Vagina (tissue), 2 donors: ENCODE measurements at places on chromosomes 5 and 9. TPM values are rescaled to one million over a fixed set of nuclear protein-coding genes. Genes with fewer than 3 reads are reported as not detected.

CDKN2A gene
- total RNA-seq, result 25.8 TPM

- no peaks in the 10 kb centered on the region for H3K4me1 ChIP-seq
- H3K27ac ChIP-seq, result peak overlapping the region; percentile 4
- H3K27me3 ChIP-seq, result no peaks in the 10 kb centered on the region
These were observed 101.6 kb upstream of the SPRY4 start for GRCh38 chr5:142426129-142427014.

- DNase-seq, result no peak
- H3K36me3 ChIP-seq, result no peaks in the 10 kb centered on the region
- H3K27ac ChIP-seq, result no peak overlapping the region
- H3K4me1 ChIP-seq, result no peaks in the 10 kb centered on the region
These were observed 1351.9 kb upstream of the C9orf72 start for GRCh38 chr9:28925157-28925556.

ABCA1 gene
- 30.7 TPM for total RNA-seq

DNA sequence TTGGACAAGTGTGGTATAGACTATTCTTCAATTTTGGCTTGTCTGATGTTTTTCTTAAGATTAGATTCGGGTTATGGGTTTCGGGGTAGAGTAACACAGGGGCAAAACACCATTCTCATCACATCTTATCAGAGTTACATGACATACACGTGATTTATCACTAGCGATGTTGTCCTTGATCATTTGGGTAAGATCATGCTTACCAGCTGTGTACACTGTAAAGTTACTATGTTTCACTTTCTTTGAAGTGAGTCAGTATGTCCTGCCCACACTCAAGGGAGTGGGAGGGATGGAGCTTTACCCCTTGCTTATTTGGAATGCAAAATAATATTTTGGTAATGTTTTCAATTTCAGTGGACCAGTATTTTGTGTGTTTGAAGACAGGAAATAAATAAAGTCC, 101.8 kb upstream of the TAF11L2 start:
- H3K36me3 ChIP-seq, result no peaks in the 10 kb centered on the region
- no peaks in the 10 kb centered on the region for H3K27me3 ChIP-seq
- no peak overlapping the region for H3K27ac ChIP-seq
- no peak for DNase-seq
- no peak overlapping the region for H3K4me3 ChIP-seq
- H3K4me1 ChIP-seq, result peaks cover 6% of the 10 kb centered on the region

DNA sequence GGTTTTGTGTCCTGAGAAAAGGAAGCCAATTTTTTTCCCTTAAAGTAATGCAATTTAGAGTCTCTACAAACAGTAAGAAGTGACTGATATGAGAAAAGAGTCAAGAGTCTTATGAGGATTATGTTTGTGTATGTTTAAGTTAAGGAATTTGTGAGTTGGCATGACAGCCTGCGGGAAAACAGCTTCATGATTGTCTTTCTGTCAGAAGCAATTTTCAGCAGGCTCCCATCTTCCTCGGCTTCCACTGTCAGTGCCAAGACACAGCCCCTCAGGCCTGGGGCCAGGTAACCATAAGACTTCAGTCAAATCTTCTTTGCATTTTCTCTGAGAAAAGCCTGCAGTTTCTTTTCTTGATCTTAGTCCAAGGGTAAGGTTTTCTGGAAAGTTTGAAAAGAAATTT, 17.0 kb upstream of the SELENOP start:
- no peaks in the 10 kb centered on the region for H3K27me3 ChIP-seq
- DNase-seq, result no peak
- no peak overlapping the region for H3K4me3 ChIP-seq
- H3K27ac ChIP-seq, result no peak overlapping the region
- H3K4me1 ChIP-seq, result no peaks in the 10 kb centered on the region

ANKRD31 gene
- total RNA-seq, result 1.2 TPM

DNA sequence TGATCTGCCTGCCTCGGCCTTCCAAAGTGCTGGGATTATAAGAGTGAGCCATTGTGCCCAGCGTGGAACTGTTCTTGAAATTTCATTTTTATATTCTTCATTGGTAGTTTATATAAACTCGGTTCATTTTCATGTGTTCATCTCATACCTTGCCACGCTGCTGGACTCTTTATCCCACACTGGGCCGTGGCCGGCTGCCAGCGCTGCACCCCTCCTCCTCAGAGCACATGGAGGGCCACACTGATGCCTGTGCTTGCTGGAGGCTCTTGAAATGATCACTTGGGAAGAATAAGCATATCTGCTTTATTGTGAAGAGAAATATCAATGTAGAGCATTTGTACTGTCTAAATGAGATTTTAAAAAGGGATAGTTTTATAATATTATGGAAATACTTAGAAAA, 69.5 kb downstream of the EHMT1 start:
- H3K36me3 ChIP-seq, result no peaks in the 10 kb centered on the region
- H3K4me3 ChIP-seq, result no peak overlapping the region
- no peak overlapping the region for H3K27ac ChIP-seq
- peaks cover 54% of the 10 kb centered on the region for H3K4me1 ChIP-seq
- no peaks in the 10 kb centered on the region for H3K27me3 ChIP-seq
- DNase-seq, result no peak

ADRA1B gene
- 0.74 TPM for total RNA-seq

GRCh38 chr5:103466495-103466894, 96.1 kb downstream of the NUDT12 start:
- no peaks in the 10 kb centered on the region for H3K4me1 ChIP-seq
- no peaks in the 10 kb centered on the region for H3K36me3 ChIP-seq
- no peak overlapping the region for H3K27ac ChIP-seq
- no peaks in the 10 kb centered on the region for H3K27me3 ChIP-seq

DNA sequence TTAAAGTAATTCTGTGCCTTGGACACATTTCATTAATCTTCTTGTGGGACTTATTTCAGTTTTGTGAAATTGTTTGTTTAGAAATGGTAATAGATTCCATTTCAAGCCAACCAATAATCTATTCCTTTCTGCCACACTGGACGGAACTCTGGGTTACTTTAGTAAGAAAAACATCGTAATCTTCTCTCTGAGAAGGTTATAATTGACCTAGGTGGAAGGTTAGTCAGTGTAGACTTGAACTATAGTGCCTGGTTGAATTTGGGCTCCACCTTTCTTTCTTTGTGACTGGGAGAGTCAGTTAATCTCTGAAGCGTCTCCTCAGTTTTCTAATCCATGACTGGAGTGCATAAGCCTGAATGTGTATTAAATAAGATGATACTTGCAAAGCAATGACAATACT, 89.7 kb upstream of the PRLR start:
- H3K27me3 ChIP-seq, result no peaks in the 10 kb centered on the region
- no peak overlapping the region for H3K4me3 ChIP-seq
- DNase-seq, result no peak
- H3K4me1 ChIP-seq, result peaks cover 13% of the 10 kb centered on the region
- no peaks in the 10 kb centered on the region for H3K36me3 ChIP-seq
- H3K27ac ChIP-seq, result no peak overlapping the region

SCGB3A2 gene
- total RNA-seq, result not detected

GRCh38 chr9:14783358-14783757, 60.8 kb upstream of the CER1 start:
- no peak overlapping the region for H3K4me3 ChIP-seq
- DNase-seq, result no peak
- H3K27ac ChIP-seq, result no peak overlapping the region
- H3K4me1 ChIP-seq, result no peaks in the 10 kb centered on the region
- H3K36me3 ChIP-seq, result no peaks in the 10 kb centered on the region
- no peaks in the 10 kb centered on the region for H3K27me3 ChIP-seq

DNA sequence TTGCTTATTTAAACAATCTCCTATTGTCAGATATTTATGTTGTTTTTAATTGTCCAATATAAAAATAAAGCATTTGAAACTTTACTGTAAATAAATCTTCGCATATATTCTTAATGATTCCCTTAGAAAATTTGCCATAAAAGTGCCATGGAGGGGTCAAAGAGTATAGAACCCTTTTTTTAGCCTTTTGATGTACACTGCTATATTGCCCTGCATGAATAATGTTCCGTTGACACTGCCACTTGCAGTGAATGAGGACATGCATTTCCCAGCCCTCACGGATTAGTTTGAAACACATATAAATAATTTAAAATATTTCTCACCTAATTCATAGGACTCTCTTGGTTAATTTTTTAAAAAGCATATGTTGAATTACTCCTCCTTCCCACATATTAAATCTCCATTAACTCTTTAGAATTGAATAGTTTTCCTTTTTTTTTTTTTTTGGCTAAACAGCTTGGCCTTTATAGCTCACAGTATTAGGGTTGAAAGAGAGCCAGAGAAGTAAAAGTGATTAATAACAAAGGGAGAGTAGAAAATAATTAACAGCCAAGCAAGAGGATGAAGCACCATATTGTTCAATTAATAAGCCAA, 129.8 kb upstream of the SGCD start:
- no peaks in the 10 kb centered on the region for H3K27me3 ChIP-seq
- H3K36me3 ChIP-seq, result no peaks in the 10 kb centered on the region
- H3K27ac ChIP-seq, result no peak overlapping the region
- H3K4me3 ChIP-seq, result no peak overlapping the region
- H3K4me1 ChIP-seq, result no peaks in the 10 kb centered on the region

GRCh38 chr5:14895301-14895700, 23.7 kb upstream of the ANKH start:
- H3K4me3 ChIP-seq, result no peak overlapping the region
- no peaks in the 10 kb centered on the region for H3K36me3 ChIP-seq
- DNase-seq, result no peak
- H3K27me3 ChIP-seq, result no peaks in the 10 kb centered on the region
- no peaks in the 10 kb centered on the region for H3K4me1 ChIP-seq

TEK gene
- total RNA-seq, result 12.5 TPM

GRCh38 chr9:109176386-109176785, 9.3 kb upstream of the FRRS1L start:
- no peaks in the 10 kb centered on the region for H3K27me3 ChIP-seq
- no peak for DNase-seq
- H3K4me1 ChIP-seq, result no peaks in the 10 kb centered on the region
- H3K36me3 ChIP-seq, result no peaks in the 10 kb centered on the region

GRCh38 chr5:55101556-55102276, 730 bp upstream of the GZMA start:
- no peak overlapping the region for H3K27ac ChIP-seq
- H3K4me3 ChIP-seq, result no peak overlapping the region
- DNase-seq, result no peak
